ENCODE measurements at places on chromosomes 6 and 20.

DNA sequence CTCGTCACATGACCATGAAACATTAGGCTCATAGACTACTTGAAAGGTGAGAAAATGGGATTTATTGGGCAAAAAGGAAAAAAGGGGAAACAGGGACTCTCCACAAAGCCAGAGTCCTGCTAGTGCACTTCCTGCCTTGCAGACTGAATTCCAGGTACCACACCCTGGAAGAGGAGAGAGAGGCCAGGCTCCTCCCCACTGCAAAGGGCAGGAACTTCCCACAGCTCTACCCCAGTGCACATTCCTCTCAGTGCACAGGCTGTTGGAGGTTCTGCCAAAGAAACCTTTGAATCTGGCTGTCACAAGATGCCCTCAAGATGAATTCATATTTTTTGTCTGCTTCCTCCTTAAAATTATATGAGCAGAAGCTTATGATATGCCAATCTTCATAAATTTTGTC is 920.4 kb upstream of the GJE1 start:
- no peak for DNase-seq

DNA sequence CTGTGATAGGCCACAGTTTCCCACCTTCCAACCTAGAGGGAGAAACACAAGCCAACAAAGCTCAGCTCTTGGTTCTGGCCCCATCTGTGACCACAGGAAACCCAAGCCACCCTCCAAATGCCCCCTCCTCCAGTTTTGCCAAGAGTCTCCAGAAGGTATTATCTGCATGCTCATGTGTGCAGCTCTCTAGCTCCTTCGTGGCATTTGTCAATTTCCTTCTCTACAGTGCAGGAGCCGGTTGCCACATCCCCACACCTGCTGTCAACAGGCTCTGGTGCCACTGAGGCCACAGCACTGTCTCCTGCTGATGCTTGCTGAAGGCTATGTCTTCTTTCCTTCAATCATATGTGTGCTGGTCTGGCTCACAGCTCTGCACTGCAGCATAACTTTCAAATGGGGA is 177.2 kb downstream of the CLIC5 start:
- no peak for DNase-seq

- no peak for DNase-seq
Measured at GRCh38 chr6:92623431-92623830, 795.9 kb downstream of the EPHA7 start.

GRCh38 chr20:17848249-17849048 is 120.1 kb downstream of the SNX5 start:
- DNase-seq = no peak

- no peak for DNase-seq
Measured at GRCh38 chr6:109580519-109580918, 97.5 kb upstream of the ZBTB24 start.

GRCh38 chr20:20184149-20184548 is 131.8 kb downstream of the CFAP61 start:
- no peak for DNase-seq

DNA sequence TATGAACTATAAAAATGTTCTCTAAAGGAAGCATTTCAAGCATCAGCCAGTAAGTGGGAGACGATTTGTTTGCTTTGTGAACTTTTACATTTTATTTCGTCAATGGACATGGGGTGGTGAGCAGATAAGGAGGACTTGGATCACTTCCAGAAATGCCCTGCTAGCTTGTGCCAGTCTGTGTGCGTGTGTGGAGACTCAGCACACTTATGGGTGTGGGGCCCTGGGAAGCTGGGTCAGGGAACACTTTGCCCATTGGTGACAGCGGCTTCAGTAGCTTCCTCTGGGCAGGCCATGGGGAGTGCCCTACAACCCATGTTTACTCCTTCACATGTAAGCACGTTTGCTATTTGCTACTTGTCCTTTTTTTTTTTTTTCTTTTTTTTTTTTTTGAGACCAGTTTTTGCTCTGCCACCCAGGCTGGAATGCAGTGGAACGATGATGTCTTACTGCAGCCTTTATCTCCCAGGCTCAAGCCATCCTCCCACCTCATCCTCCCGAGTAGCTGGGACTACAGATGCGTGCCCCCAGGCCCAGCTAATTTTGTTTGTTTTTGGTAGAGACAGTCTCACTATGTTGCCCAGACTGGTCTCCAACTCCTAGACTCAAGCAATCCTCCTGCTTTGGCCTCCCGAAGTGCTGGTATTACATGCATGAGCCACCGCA is 24.2 kb downstream of the PRDM1 start:
- DNase-seq = no peak

DNA sequence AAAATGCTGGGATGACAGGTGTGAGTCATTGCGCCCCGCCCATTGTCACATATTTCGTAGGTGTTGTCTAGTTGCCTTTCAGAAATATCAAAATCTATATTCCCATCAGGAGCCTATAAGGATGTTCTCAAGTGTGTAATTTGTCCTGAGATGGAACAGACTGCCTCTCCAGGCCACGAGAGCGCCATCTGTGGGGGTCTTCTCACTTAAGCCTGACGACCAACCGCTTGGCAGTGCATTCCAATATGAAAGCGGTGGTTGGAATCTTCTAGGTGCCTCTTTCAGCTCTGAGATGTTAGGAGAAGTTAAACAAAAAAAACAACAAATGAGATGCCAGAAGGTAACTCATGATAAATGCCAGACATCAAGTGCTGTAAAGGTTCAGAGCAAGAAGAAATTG is 488.5 kb downstream of the QKI start:
- no peak for DNase-seq

GRCh38 chr6:116556814-116557415 is 3.4 kb downstream of the CALHM4 start:
- no peak for DNase-seq

- DNase-seq = no peak
Measured at GRCh38 chr6:128162423-128162822, 261.6 kb upstream of the THEMIS start.

DNA sequence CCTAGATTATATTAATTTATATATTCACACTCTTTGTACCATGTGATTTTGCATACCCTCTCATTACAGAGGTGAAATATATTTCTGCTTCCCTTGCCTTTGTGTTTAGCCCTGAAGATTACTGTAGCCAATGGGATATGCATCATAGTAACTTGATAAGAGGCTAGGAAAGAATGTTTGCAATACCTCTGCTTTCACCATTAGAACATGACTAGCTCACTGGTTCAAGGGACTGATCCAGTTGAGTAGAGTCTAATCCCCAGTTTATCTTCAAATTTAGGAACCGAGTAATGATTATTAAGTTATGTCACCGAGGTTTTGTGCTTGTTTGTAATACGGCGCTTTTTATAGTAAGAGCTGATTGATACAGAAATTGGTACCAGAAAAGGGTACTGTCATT is 552.6 kb upstream of the GJE1 start:
- no peak for DNase-seq

GRCh38 chr20:39850821-39851330 is 838.2 kb downstream of the MAFB start:
- no peak for DNase-seq

DNA sequence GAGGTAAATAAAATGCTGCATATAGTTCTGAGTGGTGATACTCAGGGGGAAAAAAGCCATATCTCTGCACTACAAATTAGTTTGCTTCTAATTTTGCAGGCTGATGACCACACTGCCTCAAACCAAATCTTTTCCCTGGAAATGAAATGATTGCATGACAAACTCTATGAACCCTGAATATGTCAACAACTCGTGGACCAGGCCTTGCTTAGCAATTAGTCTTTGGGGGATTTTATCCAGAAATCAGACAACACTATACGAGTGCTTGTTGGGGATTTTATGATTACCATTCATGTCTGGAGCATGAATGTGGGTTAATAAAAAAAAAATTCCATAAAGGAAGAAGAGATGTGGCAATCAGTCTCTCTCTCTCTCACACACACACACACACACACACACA is 42.0 kb downstream of the SOBP start:
- no peak for DNase-seq

GRCh38 chr6:10401632-10402223 is 13.1 kb downstream of the TFAP2A start:
- no peak for DNase-seq

DNA sequence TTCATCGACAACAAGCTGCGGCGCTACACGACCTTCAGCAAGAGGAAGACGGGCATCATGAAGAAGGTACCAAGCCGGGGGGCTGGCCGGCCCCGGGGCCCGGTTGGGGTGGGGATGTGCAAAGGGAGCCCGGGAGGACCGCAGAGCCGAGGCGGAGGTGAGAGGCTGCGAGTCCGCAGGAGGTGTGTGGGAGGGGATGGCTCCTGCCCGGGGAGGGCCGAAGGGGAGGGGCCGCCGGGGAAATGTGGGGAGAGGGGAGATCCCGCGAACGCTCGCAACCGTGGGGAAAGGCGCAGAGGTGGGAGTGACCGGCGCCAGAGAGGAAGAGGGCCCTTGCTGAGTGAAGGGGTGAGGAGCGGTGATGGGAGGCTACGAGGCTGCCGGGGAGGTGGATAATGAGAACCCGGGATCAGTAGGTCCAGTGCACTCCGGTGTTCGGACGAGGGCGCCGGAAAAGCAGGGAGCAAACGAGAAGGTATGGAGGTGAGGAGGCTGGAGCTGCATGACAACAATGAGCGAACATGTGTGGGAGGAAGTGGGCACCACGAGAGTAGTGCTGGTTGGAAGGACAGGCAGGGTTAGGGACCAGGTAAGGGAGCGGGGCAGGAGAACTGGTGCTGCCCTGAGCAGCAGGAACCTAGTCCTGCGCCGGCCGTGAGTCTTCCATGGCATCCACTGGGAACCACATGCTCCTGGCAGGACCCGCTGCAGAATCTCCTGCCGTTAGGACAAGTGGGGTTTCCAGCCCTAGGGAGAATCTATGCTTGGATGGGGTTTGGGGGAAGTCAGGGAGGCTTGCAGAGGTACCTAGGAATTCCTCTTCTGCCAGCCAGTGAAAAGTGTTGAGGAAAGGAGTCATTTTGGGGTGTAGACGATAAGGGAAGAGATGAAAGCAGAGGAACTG is 1.3 kb downstream of the SRF start:
- DNase-seq = no peak

DNA sequence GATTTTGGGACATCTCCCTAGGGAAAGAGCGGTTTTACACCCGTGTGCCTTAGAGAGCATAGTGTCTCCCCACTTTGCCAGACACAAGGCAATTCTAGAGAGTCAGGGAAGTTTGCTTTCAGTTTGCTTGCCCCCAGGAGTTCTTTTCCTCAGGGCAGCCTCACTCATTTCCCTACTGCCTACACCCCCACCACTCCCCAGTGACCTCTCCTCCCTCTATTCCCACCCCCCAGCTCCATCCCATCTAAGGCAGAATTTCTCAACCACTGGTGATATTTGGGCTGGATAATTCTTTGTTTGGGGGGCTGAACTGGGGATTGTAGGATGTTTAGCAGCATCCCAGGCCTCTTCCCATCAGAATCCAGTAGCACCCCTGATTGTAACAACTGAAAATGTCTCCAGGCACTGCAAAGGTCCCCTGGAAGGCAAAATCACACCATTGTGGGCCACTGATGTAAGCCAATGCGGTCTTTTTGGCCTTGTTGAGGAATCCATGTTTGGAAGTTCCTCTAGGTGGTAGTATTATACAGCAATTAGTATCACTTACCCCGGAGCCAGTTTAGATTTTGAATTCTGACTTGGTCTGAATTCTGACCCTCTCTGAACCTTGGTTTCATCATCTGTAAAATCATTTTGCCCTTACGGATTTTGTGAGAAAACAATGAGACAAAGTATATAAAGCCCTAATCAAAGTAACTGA is 1.3 kb downstream of the EPPIN start:
- no peak for DNase-seq

GRCh38 chr6:143363299-143363698 is 87.2 kb downstream of the ADAT2 start:
- no peak for DNase-seq

- DNase-seq = no peak
Measured at GRCh38 chr6:55812509-55812908, 62.9 kb downstream of the BMP5 start.

DNA sequence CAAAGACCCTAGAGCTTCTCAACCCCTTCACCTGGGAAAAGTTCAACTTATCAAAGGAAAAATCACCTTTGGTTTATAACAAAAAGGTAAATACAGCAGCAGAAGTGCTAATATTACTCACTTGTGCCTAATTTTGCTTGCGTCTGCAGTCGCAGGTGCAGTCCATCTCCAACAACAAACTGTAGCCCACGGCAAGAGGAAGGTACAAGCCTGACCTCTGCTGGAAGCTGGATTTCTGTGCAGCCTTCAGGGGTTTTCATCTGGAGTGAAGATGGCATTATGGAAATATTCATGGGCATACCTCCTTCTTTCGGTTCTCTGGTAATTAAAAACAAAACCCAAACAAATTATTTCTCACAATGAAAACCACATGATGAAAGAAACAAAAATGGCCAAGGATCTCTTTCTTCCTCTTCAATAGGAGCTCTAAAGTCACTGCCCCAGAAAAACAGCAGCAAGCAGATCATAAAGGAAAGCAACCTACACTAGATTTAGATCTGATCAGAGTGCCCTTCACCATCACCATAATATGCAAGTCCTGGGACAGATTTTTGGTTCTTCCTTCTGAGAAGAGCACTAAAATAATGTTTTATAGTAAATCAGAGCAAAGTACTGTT is 7.8 kb downstream of the UBE3D start:
- no peak for DNase-seq

DNA sequence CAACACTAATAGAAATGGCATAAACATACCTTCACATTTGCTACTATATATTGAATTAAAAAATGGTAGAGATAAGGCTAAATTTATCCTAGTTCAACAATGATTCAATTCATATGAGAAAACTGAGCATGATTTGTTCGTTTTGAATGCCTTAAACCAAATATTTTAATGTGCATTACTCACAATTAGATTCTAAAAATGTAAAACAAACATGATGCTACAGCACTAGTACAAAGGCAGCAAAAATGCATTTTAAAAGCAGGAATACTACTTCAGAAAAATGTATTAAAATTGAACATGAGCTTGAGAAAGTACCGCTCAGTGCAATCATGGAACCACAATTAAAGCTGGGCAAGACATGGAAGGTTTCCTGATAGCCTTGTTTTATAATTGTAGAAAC is 195.3 kb downstream of the KCNQ5 start:
- DNase-seq = no peak

DNA sequence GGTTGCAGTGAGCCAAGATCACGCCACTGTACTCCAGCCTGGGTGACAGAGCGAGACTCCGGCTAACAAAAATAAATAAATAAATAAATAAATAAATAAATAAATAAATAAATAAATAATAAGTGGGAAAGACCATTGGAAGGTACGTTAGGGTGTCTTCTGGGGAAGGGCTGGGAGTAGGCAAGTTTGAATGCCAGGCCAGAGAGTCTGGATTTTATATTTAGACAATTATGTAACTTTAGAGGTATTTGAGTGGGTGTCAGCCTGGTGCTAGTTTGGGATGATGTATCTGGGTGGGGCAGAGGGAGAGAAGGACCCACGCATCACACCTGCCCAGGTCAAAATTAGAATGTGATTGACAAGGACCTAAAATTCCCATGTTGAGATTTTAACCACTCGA is 108.5 kb upstream of the PRND start:
- no peak for DNase-seq

DNA sequence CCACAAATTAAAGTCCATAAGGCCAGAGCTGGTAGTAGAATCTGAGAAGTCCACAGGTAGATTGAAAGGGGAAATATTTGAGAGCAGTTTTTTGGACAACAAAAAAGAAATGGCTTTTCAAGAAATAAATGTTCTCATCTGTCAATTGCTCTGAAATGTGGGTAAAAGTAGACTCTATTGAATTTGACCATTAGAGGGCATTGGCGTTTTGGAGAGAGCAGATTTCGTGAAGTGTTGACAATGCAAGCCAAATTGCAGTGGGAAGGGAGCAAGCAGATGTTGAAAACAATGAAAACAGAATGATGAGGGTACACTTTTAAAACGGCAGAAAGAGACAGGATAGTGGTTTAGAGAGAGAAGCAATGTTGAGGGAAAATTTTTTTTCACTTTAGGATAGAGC is 149.1 kb upstream of the FAM83B start:
- DNase-seq = no peak

All from activated naive CD4-positive, alpha-beta T cell (primary cell).